ENCODE measurements at places on chromosomes 13 and 19.
A peak's percentile ranks its signal among the peaks of the same experiment; 100 is the strongest.

- DNase-seq: peak; percentile 54
These were observed 7.5 kb downstream of the PLA2G4C start for GRCh38 chr19:48102870-48103751.

DNA sequence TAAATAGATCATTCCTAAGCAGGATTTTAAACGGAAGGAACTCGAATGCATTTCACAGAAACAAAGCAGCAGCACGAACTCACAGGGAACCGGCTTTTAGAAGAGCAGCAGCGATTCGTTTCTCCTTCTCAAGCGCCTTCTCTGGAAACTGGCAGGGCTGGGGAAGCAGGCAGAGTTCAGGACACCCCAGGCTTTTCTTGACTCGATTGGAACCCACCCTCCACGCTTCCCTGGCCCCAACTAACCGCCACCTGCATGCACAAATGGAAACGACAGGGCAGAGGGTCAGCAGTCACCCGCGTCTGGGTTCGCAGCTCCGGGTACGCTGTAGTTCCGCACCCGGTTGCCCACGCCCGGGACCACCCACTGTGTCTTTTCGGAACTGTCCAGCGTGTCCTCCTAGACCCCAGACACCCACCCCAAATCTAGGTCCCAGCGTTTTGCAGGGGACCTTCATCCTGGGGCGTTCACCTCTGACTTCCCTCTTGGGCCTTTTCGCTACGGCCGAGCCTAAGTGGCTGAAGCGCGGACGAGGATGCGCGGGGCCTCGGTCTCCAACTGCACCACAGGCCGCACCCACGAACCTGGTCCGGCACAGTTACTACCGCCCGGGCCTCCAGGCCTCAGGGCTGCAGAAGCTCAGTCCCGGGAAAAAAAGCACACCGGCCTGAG is 500 bp downstream of the ZFP30 start:
- DNase-seq: peak; percentile 74

GRCh38 chr13:111211789-111212516 is 96.8 kb downstream of the ARHGEF7 start:
- DNase-seq: no peak

DNA sequence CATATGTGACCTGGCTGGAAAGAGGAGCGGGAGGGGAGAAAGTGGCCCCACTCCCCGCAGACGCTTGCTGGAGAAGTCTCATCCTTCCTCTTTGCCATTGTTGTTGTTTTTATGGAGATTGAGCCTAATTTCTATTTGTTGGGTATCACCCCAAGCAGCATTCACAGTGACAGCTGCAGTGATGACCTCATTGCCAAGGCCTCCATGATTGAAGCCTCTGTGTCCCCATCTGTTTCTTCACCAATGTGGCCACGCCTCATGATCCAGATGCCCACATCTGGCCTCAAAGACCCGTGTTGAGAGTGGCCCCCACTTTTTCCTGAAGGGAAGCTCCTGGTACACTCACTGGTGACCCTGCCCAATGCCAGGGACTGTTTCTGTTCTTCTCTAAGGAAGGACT is 154.2 kb downstream of the SLC7A1 start:
- no peak for DNase-seq

DNA sequence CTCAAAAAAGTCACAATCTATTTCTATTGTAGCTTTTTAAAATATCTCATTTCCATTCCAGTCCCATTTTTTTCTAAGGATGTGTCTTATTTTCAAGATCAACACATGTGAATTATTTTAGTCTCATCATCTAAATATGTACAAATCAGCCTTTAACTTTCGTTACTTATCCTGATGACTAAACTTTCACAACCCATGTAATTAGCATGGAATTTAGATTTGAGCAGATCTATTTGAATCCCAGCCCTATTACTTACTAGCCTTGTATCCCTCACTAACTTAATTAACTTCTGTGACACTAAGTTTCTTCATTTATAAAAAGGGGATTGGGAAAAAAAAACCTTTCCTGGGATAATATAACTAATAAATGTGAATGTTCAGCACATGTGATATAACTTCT is 81.1 kb downstream of the UFM1 start:
- DNase-seq: no peak

- DNase-seq: no peak
These were observed 171.8 kb downstream of the GPC6 start for GRCh38 chr13:93398167-93399035.

GRCh38 chr19:39032063-39032918 is at the start of gene FBXO27:
Gene FBXO27 (minus strand): TSS chr19:39032549. CDS start chr19:39032227, 322 bp downstream.
- no peak for DNase-seq

- DNase-seq: no peak
These were observed 1134.3 kb downstream of the SLITRK1 start for GRCh38 chr13:82747958-82748357.

- no peak for DNase-seq
These were observed 9.7 kb downstream of the RASA3 start for GRCh38 chr13:114122591-114123211.
